HepG2 (cell line): ENCODE measurements at places on chromosomes 5 and 9. TPM values are rescaled to one million over a fixed set of nuclear protein-coding genes. Genes with fewer than 3 reads are reported as not detected.

Gene SEC16A
- total RNA-seq: 15.9 and 27.7 TPM in 2 replicates

DNA sequence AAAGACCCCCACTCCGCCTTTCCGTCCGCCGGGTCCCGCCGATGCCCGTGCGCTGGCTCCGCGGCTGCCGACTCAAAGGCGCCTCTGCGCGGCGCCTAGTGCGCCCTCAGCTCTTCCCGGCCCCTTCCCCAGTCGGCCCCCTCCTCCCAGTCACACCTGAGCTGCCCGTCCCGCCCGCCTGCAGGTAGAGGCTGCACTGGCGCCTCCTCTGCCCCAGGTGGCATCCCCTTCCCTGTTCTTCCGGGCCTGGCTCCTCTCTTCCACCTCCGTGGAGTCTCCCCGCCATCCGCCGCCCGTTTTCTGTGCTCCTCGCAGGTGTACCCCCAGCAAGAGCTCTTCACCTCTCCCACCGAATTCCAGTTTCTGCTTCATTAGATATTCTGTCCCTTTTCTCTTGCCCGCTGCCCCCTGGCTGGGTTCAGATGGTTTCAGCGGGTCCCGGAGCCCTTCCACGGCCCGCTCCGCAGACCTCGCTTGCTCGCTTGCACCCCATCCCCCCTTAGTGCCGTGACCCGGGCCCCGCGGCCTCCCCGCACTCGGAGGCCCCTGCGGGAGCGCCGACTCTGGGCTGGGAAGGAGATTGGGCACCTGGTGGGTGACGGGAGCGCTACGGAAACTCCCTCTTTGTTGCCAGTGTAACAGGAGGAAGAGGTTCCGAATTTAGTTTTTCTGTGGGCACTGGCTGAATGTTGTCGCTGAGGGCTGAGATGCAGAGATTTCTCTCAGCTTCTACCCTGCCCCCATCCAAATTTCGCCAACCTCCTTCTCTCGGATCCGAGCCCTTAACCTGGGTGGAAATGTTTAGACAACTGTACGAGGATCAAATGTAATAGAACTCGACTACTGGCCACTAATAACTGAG is 809 bp downstream of the SLC44A1 start:
- DNase-seq: no peak

DNA sequence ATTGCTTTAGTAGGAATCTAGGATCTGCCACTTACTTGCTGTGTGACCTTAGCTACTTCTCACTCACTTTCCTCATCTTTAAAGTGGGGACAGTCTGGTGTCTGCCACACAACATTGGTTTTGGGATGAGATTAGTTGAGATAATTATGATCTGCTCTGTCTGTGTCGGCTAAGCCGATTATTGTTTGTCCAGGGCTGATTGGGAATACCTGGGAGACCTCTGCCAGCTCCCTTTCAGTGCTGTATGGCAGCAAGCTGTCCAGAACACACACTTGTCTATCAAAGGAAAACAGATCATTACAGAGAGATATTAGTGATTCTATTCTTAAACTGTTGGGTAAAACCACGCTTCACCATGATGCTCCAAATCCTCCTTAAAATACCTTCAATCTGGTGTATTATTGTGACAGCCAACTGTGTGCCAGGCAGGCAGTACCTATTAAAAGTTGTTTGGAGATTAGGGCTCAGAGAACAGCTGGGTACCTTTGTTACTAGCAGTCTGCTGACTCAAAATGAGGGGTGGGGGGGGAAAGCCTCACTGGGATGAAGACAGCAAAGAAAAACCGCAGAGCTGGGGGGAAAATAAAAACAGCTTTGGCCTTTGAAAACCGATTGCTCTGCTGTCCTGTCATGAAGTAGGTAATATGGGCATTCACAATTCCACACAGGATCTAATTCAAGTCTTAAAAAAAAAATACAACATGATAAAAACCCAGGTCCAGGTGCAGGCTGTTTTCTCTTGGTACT is 458.4 kb upstream of the C9orf72 start:
- DNase-seq: no peak

Gene RANBP17
- total RNA-seq: not detected in 2 replicates

Gene PCDHGC4
- 0.07 TPM in 1 of 2 replicates, not detected in the other for total RNA-seq
